ENCODE measurements at places on chromosomes 3 and 15.

DNA sequence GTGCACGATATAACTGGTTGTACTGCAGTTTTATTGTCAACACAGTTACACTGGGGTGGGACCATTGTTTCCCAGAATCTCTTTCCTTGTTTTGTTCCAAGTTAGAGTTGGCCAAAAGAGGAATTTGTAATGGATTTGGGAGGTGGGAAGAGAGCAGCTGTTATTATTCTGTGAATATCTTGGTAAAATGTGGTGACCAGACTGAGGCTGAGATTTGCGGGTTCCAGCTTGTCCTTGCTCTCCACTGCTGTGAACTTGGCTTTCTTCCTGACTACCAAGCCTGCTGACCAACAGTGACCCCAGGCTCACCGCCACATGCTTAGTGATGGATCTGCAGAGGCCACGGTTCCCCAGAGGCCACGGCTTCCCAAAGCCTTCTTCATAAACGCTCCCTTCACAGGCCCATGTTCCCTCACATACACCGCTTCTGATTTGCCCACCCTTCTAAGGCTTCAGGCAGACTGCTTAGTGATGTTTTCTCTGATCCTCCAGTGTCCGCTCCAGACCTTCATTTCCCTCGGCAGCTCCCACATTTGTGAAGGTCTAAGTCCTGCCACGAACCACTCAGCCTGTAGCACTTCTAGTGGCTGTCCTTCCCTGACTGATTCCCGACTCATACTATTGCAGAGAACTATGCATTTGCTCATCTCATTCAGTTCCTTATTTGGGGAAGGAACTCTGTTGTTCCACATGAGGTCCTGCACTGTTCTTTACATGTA is 525.5 kb upstream of the RGMA start:
- no peak for DNase-seq

GRCh38 chr15:74950078-74950908 is 6.3 kb downstream of the RPP25 start:
- DNase-seq, result peak; percentile 55

GRCh38 chr3:164539215-164539614 is 539.1 kb downstream of the SI start:
- no peak for DNase-seq

GRCh38 chr3:149119466-149119865 is 10.0 kb upstream of the HPS3 start:
- no peak for DNase-seq

DNA sequence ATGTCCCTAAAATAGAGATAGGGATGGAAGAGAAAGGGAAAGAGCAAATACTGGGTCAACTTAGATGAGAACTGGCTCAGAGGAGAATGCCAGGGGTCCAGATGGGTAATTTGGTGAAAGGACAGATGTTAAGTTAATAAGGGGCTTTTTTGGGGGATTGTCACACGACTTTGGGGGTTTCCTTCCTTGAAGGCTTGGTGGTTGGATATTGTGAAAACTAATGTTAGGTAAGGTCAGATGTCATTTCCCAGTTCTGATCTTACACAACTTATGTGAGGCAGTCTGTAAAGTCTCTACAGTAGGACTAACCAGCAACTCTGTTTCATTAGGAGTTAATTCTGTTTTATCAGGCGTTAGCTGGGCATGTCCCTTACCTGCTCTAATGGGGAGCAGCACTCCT is 231.1 kb downstream of the NR2F2 start:
- no peak for DNase-seq

DNA sequence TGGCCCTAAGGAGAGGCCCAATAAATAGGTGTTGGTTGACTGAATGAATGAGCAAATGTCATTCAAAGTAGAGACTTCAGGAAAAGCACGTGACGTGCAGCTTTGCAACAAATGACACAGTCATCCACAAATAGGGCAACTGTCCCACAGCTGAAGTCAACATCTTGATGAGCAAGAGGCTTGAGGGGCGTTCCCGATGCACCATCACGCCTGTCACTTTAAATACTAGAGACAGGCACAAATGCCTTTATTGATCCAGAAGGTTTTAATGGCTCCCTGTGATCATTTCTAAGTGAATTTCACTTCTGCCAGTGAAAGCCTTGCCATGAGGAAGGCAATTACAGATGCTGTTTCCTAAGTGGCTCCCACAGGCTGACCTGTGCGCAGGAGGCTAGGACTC is 43.6 kb downstream of the ABTB1 start:
- DNase-seq, result no peak

- no peak for DNase-seq
These were observed 81.2 kb upstream of the THBS1 start for GRCh38 chr15:39499681-39500080.

DNA sequence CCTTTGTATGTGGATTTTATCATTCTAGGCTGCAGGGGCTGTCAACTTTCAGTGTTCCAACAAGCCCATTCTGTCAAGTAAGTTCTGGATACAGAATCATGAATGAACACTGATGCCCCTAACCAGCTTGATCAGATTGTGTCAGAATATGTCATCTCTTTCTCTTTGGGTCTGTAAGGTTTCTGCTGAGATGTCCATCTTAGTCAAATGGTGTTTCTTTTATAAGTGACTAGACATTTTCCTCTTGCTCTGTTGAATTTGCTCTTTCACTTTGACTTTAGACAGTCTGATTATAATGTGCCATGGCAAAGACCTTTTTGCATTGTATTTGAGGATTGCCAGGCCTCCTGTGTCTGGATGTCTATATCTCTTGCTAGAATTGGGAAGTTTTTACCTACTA is 660.9 kb upstream of the CBLB start:
- no peak for DNase-seq

GRCh38 chr15:71649894-71650293 is 160.5 kb upstream of the NR2E3 start:
- DNase-seq, result no peak

DNA sequence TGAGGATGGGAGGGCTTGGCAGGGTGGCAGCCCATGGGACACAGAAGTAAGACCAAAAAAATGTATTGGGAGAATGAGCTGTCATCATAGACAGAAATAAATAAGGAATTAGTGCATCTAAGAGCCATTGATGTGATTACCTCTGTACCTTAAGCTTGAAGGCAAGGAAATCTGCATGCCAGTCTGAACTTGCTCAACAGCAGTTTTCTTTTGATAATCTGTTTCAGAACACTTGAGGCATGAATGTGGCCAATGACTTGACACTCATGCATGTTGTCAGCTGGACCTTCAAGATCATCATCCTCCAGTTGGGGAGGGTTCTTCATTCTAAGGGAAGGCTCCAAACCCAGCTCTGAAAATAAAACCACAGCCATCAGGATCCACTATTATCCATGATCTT is 148.5 kb downstream of the DCLK3 start:
- DNase-seq, result no peak

GRCh38 chr3:9686050-9686550 is 17.5 kb upstream of the CPNE9 start:
- no peak for DNase-seq

DNA sequence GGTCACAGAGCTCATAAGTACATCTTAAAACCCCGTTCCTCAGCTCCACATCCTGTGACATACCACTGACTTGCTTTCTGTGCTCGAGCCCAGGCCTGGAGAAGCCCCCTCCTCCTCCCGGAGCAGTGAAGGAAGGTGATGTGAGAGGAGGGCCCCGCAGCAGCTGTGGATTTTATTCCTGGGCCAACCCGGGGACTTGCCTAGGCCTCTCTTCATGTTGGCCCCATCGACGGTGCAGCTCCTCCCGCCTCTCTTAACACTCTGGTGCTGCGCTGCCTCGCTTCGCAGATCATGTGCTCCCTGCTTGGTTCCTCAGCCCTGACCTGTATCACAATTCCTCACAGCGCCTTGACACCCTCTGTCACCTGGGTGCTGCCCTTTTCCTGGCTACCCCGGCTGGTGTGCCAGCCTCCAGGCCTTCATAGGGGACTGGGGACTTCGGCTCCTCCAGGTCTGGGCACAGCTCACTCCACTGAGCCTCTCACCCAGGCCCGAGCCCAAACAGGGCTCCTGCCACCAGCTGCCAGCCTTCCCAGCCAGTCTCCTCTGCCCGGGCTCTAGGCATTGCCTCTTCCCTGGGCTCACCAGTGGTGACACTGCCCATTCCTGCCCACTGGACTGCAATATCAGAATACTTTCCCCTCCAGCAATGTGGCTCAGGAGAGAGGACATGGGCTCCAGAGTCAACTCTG is 21.5 kb downstream of the MAGEF1 start:
- no peak for DNase-seq

GRCh38 chr3:16300881-16301359 is 35.9 kb downstream of the OXNAD1 start:
- DNase-seq, result no peak

DNA sequence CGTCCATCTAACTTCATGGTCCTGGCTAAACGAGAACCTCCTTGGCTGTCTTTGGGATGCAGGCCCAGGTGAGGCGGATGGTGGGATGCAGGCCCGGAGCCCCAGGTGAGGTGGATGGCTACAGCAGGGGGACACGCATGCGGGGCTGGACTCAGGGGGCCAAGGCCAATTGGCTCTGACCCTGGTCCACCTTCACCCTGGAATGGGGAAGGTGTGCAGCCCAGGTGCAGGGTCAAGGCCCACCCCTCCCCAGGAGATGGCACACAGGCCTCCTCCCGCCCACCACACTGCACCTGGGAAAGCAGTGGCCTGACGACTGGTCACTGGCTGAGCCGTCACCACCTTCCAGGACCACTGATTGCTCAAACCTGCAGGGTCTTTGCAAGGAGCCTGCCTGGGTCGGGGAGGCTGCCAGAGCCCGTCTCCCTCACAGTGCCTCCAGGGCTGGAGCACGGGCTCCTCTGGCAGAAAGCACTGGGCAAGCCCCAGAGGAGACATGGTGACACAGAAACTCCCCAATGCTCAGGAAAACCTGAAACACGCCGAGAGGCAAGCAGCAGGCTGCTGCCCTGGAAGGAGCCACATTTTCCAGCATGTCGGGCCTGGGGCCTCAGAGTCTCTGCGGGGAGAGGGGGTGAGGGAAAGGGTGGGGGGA is 159.6 kb downstream of the LRRK1 start:
- no peak for DNase-seq

DNA sequence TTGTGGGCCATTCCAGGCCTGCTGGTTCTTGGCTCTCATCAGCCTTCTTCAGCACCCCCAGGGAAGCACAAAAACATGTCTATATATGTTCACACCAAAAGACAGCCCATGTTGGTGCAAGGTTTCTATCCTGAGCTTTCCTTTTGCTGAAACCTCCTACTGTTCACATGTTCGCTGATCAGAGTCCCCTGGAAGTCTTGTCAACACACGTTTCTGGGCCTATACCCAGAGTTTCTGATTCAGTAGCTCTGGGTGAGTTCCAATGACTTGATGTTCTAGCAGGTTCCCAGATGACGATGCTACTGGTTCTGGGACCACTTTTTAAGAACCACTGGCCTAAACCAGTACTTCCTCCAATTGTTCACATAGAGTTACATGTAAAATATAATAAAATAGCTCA is 46.0 kb downstream of the SUCNR1 start:
- no peak for DNase-seq

DNA sequence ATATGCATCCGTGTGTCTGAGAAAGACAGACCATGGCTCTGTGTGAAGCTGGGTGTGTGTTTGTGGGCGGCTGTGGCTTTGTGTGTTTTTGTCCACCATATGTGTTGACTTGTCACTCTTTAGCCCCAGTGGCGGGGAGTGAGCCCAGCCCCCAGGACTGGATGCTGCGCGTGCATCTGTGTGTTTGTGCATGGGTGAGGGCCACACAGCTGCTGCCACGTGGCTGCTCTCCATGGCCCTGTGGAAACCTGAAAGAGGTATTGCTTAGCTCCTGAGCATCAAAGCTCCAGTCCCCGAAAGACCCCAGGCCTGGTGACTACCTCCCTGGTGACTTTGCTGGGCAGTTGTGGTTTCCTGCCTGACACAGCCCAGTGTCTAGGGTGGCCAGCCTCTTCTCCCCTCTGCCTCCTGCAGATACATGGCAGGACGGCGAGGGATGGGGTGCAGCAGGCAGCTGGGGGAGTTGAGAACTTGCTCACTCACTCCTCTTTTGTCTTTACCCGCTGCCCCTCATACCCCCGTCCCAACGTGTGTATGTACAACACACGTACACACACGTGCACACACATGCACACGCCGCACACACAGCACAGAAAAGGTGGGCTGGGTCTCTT is 6.5 kb downstream of the EPHB3 start:
- no peak for DNase-seq

DNA sequence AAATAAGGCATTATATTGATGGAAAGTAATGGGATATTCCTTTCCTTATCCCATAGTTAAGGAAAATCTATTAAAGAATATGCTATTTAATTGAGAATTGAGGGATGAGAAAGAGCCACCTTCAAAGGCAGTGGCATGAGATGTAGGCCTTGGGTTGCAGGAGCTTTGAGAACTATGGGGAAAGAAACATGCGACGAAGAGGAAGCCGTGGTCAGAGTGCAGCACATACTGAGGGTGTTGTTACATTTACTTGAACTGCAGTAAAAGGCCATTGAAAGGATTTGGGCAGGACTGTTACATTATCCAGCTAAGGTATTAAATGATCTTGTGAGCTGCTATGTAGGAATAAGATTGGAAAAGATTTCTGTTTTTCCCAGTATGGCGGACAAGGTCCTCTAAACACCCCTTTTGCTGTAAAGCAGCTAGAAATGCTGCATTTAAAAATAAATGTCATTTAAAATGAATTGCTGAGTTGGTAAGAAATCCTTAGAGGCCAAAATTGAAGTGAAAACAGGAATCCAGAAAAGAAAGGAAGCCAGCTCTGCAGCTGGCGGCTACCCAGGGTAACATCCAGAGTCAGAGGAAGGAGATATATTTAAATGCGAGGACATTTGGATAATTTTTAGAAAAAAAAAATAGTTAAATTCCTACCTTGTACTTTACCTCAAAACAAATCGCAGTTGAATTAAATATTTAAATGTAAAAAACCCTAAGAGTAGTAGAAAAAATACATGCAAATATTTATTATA is 61.7 kb downstream of the IL1RAP start:
- no peak for DNase-seq

GRCh38 chr3:112759681-112760080 is 87.0 kb downstream of the CD200R1L start:
- no peak for DNase-seq

- no peak for DNase-seq
These were observed 104.9 kb upstream of the NEDD4 start for GRCh38 chr15:56098195-56098863.

DNA sequence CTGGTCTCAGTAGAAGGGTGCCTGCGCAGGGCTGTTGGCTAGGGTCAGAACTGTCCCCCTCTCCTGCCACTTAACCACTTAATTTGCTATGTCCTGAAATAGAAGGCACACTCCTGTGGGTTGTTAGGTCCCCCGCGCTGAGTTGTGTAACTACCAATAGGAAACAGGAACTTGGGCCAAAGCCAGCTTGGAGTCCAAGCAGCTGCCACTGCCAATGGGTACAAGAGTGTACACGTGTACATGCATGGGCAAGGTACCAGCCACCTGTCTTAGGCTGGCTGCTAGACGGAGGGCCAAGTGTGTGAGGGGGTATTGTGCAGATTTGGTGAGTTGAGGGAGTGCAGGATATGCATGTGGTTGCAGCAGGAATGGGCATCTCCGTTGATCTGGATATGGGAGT is 29.7 kb upstream of the POLG start:
- no peak for DNase-seq
